Caco-2 (cell line): ENCODE measurements at places on chromosomes 16 and 17. TPM values are rescaled to one million over a fixed set of nuclear protein-coding genes. Genes with fewer than 3 reads are reported as not detected.
A peak's percentile ranks its signal among the peaks of the same experiment; 100 is the strongest.

KCNG4 gene
- not detected in 2 replicates for total RNA-seq

KRTAP4-4 gene
- not detected in 2 replicates for total RNA-seq

ABCC11 gene
- total RNA-seq, result 0.21 and 0.34 TPM in 2 replicates

CHAD gene
- not detected in 2 replicates for total RNA-seq

ULK2 gene
- 7.5 and 9.2 TPM in 2 replicates for total RNA-seq

GRCh38 chr17:4003131-4003500, 38.9 kb upstream of the ATP2A3 start:
- no peak for DNase-seq

DNA sequence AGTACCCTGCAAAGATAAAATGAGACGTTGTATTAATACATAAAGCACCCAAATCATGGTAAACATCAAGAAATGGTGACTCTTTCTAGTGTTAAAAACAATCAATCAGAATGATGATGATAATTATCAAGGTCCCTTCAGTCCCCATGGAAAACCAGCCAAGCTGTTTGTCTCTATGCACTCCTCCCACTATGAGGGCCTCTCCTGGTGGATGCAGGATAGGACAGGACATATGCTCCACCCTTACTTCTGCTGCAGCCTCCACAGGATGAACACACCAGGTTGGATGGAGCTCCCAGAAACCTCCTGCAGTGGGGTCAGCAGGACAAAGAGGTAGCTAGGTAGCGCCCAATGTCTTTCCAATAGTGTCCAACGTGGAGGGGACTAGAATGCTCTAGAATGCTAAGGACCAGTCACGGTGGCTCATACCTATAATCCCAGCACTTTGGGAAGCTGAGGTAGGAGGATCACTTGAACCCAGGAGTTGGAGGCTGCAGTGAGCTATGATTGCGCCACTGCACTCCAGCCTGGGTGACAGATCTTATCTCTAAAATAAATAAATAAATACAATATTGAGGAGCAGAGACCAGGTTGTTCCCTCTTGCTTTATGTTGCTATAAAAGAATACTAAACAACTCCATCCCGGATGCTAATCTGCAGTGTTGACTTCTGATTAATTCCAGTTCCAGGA, 9.9 kb upstream of the KDM8 start:
- DNase-seq, result no peak

- DNase-seq, result no peak
Measured at GRCh38 chr16:11354733-11355574, 9.7 kb downstream of the RMI2 start.

- no peak for DNase-seq
Measured at GRCh38 chr17:49267912-49268311, 37.3 kb upstream of the PHOSPHO1 start.

DNA sequence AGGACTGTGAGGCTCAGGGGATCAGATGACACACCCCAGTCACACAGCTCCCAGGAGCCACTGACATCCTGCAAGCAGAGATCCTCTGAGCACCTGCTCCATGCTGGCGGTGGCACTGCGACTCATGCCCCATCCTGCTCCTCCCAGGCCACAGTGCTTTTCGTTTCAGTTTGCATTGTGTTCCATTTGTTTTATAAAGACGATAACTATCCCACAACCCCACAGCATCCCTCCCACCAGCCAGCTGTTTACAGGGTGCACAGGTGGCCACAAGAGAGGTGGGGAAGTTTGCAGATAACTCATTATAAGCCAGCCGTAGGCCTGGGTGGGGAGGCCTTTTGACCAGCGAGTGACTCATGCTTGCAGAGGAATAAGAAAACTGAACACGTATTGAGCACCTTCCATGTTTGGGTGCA, 28.2 kb downstream of the BCO1 start:
- no peak for DNase-seq

DNA sequence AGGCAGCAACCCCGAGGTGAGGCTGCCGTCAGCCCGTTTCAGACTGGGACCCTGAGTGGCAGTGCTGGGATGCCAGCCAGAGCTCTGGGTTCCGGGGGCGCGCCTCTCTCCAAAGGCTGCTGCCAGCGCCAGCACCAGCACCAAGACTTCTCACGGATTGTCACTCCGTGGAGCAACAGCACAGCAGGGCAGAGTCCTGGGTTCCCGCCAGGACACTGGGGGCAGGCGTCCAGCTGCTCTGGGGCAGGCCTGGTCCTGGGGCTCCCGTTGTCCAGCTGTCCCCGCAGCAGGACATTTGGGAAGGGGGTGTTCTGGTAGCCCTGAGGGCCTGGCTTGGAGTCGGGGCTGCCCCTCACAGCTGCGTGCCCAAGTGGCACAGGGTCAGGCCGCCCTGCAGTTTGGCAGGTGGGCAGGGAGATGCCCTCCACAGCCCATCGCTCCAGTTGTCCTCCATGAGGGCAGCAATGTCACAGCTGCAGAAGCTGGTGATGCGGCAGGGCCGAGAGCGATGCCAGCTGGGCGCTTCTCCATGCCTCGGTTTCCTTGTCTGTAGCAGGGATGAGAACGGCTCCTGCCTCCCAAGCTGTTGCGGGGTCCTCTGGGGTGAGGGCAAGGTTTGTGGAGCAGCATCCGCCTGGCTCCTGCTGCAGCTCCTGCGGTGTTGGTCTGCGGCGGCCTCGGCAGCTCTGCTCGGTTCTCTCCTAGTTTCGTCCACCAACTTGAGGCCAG, 137.3 kb upstream of the CIBAR2 start:
- no peak for DNase-seq

DNA sequence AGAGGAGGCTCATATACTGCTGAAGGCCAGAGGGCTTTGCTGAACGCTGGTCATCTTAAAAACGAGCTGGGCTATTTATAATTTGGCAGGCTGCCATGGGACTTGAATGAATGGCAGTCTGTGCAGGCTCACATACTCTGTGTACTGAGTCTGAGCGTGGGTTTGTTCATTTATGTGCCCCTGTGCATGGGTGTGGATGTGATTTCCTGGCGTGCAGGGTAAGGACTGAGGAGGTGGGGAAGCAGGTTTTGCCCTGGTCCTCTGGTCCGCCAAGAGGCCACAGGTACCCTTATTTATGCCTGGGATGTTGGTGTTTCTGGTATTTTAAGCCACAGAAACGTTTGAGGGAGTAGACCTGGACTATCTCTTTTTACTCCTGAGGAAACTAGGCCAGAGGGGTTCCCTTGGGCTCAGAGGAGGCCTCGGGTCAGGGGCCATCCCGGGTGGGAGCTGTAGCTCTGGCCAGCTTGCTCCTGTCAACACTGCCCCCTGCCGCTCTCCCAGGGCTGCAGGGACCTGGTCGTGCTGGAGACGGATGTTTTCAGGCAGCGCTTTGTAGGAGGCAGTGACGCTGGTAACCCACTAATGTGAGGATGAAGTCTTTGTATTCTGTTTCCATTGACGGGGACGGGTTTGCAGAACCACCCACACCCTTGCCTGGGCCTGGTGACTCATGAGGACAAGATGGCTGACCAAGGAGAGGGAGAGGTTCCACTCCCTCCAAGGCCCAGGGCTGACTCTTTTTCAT, 184.4 kb downstream of the MSI2 start:
- no peak for DNase-seq

- no peak for DNase-seq
Measured at GRCh38 chr17:59688008-59688407, 19.2 kb downstream of the PTRH2 start.

DNA sequence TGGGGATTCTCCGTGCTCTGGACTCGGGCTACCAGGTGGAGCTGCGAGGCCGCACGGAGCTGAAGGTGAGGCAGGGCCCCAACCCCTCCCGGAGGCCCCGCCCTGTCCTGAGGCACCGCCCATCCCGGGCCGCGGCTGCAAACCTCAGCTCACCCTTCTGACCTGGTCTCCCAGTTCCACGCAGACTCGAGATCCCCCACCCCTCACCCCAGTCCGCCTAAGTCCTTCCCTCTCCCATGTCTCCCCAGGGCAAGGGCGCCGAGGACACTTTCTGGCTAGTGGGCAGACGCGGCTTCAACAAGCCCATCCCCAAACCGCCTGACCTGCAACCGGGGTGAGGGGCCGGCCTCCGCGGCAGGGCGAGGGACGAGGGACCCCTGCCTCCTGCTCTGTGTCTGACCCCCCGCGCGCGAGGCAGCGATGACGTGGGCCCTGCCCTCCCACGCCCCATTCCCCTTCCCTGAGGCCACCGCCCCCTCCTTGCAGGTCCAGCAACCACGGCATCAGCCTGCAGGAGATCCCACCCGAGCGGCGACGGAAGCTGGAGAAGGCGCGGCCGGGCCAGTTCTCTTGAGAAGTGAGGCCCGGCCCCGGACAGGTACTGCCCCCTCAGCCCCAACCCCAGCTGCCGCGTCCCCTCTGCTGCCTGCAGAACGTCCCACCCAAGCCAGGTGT, 13.7 kb downstream of the GUCY2D start:
- peak; percentile 49 for DNase-seq

- DNase-seq, result no peak
Measured at GRCh38 chr17:61017317-61018006, 339.8 kb downstream of the BCAS3 start.

GRCh38 chr16:86129541-86129940, 230.6 kb downstream of the IRF8 start:
- DNase-seq, result no peak

- DNase-seq, result no peak
Measured at GRCh38 chr16:57165483-57165882, 20.4 kb downstream of the PSME3IP1 start.

DNA sequence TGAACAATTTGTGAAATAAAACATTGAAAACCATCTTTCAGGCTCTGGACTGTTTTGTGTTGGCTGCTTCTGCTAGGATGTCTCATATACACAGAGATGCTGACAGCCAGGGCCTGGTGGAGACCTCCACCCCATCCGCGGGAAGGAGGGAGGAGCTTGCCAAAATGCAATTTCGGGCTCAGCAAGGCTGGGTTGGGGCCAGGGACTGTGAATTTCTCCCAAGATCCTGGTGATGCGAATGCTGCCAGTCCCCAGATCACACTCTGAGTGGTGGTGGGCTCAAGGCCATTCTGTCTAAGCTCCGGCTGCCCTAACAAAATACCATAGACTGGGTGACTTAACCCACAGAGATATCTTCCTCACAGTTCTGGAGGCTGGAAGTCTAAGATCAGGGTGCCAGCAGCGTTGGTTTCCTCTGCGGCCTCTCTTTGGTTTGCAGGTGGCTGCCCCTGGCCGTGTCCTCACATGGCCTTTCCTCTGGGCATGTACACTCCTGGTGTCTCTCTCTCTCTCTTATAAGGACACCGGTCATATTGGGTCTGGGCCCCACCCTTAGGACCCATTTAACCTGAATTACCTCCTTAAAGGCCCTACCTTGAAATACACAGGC, 89.8 kb downstream of the CRISPLD2 start:
- no peak for DNase-seq
